ENCODE measurements at places on chromosomes 4 and X.

DNA sequence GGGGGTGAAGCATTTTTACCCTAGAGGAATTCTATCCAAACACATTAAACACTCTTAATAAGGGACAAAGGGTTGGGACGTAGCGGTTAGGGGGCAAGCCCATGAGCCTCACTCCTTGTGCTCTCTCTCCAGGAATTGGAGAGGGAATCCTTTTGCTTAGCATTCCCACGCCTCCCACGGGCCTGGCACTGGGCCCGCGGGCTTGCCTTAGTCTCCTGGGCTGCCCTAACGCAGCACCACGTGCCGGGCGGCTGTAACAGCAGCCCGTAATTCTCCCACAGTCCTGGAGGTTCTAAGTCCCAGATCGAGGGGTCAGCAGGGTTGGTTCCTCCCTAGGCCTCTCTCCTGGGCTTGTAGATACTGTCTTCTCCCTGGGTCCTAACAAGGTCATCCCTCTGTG lies 67.5 kb downstream of the TBL1X start:
- no peak for DNase-seq

DNA sequence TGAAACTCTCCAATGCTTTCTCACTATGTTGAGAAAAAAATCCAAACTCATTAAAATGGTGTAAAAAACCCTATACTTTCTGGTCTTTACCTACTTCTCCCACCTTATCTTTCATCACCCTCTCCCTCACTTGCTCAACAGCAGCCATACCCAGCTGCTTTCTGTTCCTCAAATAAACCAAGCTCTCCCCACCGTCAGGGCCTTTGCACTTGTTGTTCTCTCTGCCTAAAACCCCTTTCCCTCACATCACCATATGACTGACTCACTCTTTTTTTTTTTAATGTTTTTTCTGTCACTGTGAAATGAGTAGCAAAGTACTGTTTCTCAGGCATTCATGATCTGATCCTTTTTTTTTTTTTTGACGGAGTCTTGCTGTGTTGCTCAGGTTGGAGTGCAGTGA lies 122.3 kb upstream of the TMEM164 start:
- DNase-seq: no peak

- DNase-seq: no peak
These were observed 17.5 kb upstream of the IGSF1 start for GRCh38 chrX:131306601-131307000.

GRCh38 chr4:45131020-45131419 lies 404.7 kb upstream of the GNPDA2 start:
- DNase-seq: no peak

DNA sequence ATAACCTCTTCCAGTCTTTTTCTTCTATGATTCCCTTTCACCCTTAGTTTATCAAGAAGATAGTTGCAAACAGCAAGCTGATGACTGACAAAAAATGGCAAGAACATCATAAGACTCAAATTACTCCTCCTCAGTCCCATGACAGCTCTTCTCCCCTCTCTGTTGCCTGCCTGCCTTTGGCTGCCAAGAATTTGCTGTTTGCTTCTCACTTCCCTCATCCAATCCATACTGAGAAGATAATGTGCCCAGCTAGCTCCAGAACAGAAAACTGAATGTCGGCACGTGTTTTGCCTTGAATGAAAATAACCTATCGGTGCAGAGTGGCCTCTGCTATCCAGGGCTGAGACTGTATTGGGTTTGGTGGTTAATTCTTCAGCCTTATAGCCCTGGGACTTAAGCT lies 192.1 kb downstream of the PPARGC1A start:
- no peak for DNase-seq

GRCh38 chr4:145176641-145177432 lies 3.6 kb downstream of the OTUD4 start:
- DNase-seq: no peak

DNA sequence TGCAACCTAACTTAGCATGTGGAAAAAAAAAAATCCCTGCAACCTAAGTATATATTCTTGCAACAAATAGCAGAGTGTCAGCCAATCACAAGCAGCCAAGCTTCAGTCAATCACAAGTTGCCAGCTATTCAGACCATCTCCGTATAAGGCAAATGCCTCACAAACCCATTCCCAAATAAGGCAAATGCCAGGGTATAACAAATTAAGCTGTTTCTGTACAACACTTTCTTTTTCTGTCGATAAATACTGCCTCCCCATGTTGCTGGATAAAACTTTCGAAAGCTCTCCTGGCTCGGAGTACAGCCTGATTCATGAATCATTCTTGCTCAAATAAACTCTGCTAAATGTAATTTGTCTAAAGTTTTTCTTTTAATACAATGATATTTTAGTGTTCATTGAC lies 460.7 kb upstream of the SMIM31 start:
- DNase-seq: no peak

- no peak for DNase-seq
These were observed 27.4 kb downstream of the SMARCA1 start for GRCh38 chrX:129495900-129496299.

GRCh38 chr4:42412251-42412650 lies 15.0 kb downstream of the SHISA3 start:
- DNase-seq: no peak

DNA sequence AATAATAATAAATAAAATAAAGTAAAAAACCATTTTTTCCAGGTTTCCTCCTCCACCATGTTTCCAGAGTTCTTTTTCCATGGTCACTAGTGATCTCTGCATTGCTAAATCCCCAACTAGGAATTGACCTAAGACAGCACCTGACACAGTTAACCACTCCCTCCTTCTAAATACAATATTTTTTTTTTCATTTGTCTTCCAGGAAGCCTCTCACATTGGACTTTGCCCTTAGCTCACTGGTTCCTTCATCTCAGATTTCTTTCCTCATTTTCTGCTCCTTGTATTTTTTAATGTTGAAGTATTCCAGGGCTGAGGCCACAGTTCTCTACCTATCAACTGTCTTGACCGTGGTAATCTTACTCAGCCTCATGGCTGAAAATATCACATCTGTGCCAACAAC lies 187.3 kb upstream of the FAM241A start:
- DNase-seq: no peak

DNA sequence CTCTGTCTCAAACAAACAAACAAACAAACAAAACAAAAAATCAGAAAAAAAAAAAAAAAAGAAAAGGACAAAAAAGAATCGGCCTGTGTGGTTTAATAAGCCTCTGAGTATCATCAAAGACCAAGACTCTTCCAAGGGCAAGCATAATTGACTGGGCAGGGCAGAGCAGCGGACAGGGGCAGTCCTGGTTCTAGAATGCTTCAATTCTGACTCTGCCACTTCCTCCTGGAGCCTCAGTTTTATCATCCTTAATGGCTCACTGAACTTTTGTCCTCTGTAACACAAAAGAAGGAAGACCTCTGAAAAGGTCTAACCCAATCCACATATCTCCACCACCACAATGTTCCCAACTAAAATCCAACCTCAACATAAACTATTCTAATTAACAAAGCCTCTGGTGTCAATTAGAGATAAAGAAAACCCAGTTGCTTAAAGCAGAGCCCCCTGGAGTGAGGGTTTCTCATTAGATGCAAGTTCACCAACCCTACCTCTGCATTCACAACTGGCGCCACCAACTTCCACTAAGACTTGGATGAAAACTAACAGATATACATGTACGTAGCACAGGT lies 51.7 kb downstream of the TBC1D9 start:
- no peak for DNase-seq

DNA sequence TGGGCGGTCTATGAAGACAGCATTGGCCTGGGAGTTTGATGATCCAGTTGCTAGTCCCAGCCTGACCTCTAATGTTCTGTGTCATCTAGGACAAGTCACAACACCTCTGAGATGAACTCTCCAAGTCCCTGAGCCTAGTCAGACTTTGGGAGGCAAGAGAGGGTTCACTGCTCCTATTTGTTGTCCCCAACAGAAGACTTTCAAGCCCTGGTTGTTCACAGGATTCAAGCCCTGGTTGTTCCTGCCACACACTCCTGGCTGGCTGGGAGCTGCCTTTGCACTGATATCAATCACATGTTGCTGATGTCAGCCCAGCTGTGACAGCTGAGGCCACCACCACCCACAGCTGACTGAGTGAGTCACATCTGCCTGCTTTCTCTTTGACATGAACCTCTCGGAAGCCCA lies 253.2 kb upstream of the RASGEF1B start:
- no peak for DNase-seq

GRCh38 chr4:133143775-133144430 lies 5.2 kb upstream of the PCDH10 start:
- DNase-seq: no peak

DNA sequence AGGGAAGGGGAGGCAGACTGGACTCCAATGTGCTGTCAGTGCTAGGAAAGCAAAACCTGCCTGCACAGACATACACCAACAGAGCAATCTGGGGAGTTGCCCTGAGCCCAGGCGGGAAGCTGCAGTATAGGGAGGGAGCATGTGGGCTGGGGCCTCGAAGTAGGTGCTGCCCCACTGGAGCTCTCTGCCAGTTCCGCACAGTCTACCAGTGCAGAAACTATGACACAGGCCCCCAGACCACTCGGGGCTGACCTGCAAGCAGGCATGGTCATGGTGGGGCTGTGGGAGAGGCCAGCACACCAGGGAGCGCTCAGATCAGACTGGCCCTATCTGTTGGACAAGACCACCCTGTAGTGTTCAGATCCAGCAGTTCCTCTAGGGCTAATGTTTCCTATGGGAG lies 344.1 kb upstream of the TRAM1L1 start:
- no peak for DNase-seq

- no peak for DNase-seq
These were observed 98.2 kb downstream of the HPRT1 start for GRCh38 chrX:134558133-134558532.

- no peak for DNase-seq
These were observed 19.4 kb upstream of the ARMCX1 start for GRCh38 chrX:101530944-101531343.

GRCh38 chr4:48591372-48591771 lies 101.3 kb downstream of the ZAR1 start:
- DNase-seq: no peak

GRCh38 chrX:38902972-38903492 lies 101.8 kb downstream of the MID1IP1 start:
- DNase-seq: no peak

DNA sequence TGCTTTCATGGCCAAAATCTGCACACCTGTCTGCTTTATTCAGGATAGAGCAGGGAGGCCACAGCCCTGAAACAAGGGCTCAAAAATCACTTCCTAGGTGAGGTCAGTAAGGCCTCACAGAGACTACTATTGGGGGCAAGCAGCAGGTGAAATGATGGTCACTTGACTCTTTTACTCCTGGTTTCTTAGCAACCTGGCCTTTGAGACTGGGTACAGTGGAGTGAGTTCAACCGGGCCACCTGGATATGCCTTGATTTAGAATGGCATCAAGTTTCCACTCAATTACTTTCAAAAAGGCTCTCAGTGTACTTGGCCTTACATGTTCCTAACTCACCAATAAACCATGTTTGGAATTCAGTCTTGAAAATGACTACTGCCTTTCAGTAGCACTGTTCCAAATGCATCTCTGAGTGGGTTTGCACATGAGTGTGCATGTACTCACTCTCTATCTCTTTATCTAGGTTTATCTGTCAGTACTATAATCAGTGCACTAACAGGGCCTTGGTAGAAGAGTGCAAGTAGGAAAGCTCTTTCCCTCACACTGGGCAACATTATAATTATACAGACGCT lies 388.2 kb downstream of the OPHN1 start:
- no peak for DNase-seq

DNA sequence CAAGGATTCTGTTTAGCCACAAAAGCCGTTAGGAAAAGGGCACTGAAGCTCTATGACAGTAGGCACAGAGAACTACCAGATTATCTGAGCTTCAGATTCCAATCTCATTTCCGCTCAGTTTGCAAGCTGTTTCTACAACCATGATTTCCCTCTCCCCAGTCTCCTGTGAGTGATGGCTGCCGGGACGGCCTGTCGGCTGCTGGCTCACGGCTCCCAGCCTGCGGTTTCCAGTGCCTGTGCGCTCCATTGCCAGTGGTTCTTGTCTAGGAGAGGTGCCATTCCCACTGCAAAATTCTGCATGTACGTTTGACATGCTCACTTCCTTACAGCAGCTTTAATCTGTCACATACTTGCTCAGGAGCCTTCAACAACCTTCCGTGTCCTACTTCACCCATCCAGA lies 429.1 kb upstream of the FRG1 start:
- DNase-seq: no peak

DNA sequence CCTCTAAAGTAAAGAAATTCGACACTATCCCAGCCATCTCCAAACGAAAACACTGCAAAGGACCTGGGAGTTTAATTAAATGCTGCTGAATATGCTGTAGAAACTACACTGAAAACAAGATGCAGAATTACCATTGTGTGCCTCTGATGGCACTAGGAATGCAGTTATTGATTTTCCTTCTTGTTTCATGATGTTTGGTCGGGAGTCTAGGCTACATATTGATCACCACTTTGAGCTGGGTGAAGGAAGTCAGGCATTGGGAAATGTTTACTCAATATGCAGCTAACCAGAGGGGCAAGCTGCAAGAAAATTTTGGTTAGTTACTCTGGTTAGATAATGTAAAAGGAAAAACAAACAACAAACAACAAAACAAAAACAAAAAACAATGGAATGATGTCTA lies 650.7 kb upstream of the GALNTL6 start:
- DNase-seq: no peak

GRCh38 chr4:20773144-20773997 lies 73.1 kb downstream of the PACRGL start:
- DNase-seq: peak; percentile 45

DNA sequence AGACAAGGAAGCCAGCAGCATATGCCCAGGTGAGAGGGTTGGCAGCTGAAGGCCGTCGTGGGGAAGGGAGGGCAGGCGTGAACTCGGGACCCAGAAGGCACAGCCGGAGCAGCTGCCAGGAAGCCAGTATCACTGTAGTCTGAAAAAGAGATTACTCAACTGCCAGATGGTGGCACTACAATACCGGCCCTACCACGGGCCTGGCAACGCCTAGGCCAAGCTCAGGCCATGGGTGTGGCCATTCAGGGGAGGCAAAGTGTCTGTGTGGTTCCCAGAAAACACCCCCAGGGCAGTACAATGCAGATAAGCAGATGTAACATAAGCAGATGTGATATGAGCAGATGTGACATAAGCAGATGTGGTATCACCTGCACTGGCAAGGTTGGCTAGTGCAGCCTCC lies 236.0 kb downstream of the AFAP1 start:
- DNase-seq: no peak

- no peak for DNase-seq
These were observed 60.0 kb upstream of the NKX1-1 start for GRCh38 chr4:1466034-1466862.

DNA sequence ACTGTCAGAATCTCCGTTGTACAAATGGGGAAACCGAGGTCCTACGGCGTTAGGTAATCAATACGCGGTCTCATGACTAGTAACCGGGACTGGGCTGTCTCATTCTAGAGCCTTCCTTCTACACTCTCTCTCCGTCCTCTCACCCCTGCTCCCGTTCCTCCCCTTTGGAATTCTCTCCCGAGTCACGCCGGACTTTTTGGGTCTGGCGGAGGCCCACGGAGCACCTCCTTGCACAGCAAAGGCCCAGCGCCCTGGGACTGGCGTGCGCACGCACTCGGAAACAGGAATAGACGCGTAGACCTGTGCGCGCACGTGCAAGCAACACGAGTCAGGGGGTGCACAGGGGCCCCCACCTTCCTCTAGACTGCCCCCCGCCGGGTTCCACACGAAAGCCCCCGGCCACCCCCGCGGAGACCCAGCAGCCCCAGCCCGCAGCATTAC lies 361 bp downstream of the QDPR start:
- no peak for DNase-seq

GRCh38 chrX:36407836-36408235 lies 488.3 kb downstream of the CFAP47 start:
- no peak for DNase-seq

All from foreskin melanocyte (primary cell).